ENCODE measurements at places on chromosomes 3 and 15.

DNA sequence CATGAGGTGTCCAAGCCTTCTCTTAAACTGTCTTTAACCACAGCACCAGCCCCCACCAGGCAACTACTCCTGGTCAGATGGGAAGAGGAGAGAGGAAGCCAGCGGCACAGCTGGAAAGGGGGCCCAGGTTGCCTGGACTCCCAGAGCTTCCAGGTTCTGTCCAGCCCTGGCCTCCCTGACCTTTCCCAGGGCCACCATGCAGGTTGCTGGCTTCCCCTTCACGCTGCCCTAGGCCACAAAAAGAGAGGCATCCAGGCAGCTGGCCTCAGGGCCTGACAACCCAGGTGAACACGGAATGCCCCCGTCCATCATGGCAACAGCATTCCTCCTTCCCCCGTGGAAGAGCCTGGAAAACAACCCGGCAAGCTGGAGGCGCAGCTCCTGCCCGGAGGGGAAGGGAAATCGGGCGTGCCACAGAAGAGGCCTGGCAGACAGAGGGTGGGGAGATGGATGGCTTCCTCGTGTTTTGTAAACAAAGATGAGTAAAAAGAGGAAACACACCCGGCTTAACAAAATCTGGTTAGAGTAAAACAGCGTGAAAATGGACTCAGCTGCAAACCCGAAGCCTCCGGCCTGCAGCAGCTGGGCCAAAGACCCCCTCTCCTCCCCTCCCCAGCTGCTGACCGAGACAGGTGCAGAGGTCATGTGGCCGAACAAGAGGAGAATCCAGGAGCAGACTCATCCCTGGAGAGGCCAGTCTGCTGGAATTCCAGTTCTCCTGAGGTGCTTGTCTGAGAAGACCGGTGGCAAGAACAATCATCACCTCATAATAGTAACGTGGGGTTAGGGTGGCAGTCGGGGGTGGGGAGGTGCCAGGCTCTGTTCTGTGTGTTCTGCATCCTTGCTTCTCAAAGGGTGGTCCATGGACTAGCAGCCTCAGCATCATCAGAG is 15.5 kb downstream of the BMF start:
- no peak for DNase-seq

- no peak for DNase-seq
Observed at GRCh38 chr3:161540594-161540993, 44.0 kb downstream of the OTOL1 start.

DNA sequence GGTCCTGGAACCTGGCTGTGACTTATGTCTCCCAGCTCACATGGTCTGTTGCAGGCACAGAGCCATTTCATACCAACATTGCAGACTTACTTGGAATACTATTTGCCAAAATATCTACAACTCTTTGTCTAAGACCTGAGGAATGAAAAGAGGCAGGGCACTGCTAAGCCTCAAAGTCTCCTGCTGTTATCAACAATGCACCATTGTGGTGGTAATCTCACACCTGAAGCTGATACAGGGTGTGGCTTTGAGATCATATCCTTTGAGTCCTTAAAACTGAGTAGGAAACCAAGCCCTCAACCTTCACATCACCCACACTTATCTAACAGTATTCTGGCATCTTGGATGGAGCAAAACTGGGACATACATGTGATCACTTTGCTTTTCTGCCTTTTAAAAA is 782.0 kb downstream of the EPHA3 start:
- no peak for DNase-seq

DNA sequence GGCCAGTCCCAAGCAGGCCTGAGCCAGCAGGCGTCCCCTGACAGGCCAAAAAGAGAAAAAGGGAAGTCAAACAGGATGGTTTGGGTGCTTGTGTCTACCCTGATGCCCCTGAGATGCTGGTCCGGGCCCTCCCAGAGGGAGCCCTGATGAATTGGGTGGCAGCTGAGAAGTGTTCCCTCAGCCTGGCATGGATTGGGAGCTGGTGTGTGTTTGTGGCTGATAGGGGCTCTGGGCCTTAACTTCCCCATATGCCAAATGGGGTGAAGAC is 1.4 kb downstream of the FBLN2 start:
- no peak for DNase-seq

GRCh38 chr3:1087066-1087560 is 5.7 kb upstream of the CNTN6 start:
- DNase-seq, result no peak

- DNase-seq, result no peak
Observed at GRCh38 chr15:63701365-63701764, 104.2 kb downstream of the FBXL22 start.

DNA sequence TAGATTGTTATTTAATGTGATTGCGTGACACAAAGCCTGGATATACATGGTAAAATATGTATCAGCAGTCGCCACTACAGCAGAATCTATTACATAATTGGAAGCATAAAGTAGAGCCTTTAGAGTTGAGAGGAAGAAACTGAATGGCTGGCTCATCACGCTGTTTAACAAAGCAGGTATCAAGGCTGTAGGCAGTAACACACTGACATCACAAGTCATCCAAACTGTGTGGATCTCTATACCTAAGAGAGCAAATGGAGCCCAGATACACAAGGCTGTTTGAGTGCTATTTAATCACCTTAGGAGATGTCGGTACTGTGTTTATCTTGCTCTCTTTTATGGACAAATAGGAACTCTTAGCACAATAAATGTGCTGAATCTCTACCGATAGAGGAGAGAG is 864.4 kb downstream of the VGLL3 start:
- no peak for DNase-seq

DNA sequence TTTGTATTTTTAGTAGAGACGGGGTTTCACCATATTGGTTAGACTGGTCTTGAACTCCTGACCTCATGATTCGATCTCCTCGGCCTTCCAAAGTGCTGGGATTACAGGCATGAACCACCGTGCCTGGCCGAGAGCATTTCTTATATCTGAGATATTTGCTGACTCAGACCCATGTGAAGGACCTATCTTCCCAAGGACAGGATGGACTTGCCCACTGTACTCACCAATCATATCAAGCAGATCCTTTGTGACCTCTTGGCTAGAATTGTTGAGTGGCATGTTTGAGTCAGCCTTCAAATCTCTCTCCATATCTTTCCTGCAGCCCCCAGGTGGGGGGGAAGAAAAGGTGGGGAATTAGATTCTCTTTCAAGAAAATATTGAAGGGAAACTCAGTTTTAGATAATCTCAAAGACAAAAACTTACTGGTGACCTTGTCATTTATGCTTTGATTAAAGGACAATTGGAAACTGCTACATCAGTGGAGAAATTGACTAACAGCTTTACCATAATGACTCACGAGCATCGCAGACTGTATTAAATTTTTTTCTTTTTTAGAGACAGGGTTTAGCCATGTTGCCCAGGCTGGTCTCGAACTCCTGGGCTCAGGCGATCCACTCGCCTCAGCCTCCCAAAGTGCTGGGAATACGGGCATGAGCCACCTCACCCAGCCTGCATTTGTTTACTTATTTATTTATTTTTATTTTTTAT is 3.1 kb downstream of the C3orf62 start:
- DNase-seq, result no peak

DNA sequence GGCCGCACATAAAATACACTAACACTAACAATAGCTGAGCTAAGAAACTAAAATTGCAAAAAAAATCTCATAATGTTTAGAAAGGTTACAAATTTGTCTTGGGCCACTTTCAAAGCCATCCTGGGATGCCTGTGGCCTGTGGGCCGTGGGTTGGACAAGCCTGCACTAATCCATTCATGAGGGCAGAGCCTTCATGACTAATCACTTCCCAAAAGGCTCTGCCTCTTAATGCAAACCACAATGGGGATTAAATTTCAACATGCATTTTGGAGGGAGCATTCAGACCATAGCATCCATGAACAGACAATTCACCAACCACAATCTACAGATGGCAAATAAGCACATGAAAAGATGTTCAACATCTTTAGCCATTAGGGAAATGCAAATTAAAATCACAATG is 128.2 kb downstream of the SUCLG2 start:
- DNase-seq, result no peak

GRCh38 chr3:53255423-53255774 is 423 bp downstream of the TKT start:
- DNase-seq, result no peak

DNA sequence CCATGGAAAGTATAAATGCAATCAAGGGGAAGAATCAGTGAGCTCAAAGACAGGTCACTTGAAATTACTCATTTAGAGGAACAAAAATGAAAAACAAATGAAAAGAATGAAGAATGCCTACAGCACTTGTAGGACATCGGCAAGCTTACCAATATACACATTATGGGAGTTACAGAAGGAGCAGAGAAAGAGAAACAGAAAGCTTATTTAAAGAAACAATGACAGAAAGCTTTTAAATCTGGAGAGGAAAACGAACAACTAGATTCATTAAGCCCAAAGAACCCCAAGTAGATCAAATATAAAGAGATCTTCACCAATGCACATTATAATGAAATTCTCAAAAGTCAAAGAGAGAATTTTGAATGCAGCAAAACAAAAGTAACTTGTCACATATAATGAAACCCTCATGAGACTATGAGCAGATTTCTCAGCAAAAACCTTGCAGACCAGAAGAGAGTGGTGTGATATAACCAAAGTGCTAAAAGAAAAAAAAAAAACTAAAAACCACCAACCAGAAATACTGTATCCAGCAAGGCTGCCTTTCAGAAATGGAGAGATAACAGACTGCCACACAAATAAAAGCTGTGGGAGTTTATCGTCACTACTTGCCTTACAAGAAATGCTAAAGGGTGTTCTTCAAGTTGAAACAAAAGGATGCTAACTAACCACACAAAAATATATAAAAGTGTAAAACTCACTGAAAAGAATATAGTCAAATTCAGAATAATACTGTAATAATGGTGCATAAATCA is 63.1 kb downstream of the MYH15 start:
- no peak for DNase-seq
